ENCODE measurements at places on chromosomes 4 and X.

GRCh38 chrX:10048076-10048475 is 80.9 kb downstream of the CLDN34 start:
- no peak for DNase-seq

DNA sequence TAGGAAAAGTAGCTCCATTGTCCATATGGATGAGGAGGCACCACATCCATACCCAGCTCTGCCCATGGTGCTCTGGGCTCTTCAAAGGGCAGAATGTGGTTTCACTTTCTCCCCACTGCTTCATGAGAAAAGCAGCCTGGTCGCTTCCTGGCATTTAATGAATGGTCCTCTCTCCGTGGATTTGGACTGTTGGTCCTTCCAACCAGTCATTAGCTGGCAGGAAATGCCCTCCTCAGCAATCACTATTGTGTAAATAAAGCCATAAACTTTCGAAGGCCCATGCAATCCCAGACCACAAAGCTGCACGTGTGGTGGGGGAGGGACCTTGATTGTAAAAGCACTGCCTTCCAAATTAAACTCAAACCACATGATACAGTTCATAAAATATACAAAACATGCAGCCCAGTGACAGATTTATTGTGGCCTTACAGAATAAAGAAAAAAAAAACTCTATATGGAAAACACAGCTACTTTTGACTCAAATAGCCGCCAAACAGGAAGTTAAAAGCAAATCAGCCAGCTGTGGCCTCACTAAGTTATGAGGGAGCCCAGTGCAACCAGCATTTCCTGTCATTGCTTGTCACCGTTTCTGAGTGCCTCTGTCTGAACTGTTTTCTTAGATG is 8.1 kb downstream of the MBNL3 start:
- DNase-seq, result peak; percentile 56

DNA sequence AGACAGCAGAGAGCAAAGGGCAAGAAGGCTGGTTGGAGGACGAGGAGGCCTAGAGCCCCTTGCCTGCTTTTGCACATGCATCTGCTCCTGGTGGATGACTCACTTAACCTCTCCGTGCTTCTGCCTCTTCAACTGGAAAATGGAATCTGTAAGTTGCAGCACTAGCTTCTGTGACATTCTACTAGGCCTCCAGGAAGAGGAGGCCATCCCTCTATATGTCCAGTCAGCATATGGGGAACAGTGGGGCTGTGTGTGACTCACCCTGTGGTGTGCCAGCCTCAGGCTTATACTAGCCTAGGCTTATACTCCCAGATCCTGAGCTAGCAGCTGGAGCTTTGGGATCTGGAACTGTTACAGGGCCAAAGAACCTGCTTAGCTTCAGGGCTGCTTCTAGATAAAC is 36.0 kb downstream of the RTL9 start:
- DNase-seq, result no peak

- peak; percentile 12 for DNase-seq
These were observed 96.2 kb downstream of the UGT8 start for GRCh38 chr4:114694770-114695169.

GRCh38 chrX:49915361-49916222 is 6.8 kb upstream of the CLCN5 start:
- peak; percentile 63 for DNase-seq

DNA sequence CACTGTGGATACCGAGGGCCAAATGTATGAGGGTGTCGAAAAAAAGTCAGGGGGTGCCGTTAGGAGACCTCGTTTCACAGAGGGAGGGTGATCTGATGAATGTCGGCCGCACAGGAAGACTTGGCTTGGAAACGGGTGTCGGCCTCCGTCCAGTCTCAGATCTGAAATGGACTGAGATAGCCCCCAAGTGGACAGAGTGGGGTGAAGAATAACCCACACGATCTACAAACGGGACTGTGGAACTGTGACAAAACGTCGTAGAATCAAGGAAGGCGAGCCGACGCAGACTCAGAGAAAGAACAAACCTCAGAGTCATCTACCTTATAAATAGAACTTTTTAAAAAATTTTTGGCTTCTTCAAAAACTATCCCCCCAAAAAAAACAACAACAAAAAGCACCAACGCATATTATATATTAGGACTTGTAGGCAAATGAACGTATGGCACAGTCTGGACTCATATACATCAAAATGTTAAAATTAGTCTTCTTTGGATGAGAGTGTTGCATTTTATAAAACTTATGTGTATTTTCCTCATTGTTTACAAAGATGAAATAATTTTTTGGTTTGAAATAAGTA is 63.8 kb upstream of the IRF2 start:
- peak; percentile 85 for DNase-seq

GRCh38 chr4:91092398-91092980 is 965.3 kb downstream of the CCSER1 start:
- DNase-seq, result no peak

DNA sequence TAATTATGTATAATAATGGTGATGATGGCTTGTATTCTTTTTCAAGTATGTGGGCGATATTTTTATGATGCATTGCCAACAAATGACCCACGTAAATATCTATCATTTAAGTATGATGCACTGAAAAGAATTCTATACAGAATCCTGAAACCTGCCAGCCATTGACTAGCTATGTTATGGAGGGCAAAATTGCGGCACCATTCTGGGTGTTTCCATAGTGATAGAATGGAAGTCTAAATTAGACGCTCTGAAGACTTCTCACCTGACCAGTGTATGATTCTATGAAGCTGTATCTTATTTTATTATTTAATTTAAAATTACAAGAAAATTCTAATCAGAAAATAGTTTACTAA is 677 bp upstream of the CENPC start:
- DNase-seq, result no peak

GRCh38 chrX:107135965-107136307 is 17.3 kb upstream of the RBM41 start:
- no peak for DNase-seq

- DNase-seq, result no peak
These were observed 22.0 kb downstream of the RGS12 start for GRCh38 chr4:3314706-3315260.

- DNase-seq, result no peak
These were observed 164.0 kb downstream of the PRKX start for GRCh38 chrX:3549411-3549911.

DNA sequence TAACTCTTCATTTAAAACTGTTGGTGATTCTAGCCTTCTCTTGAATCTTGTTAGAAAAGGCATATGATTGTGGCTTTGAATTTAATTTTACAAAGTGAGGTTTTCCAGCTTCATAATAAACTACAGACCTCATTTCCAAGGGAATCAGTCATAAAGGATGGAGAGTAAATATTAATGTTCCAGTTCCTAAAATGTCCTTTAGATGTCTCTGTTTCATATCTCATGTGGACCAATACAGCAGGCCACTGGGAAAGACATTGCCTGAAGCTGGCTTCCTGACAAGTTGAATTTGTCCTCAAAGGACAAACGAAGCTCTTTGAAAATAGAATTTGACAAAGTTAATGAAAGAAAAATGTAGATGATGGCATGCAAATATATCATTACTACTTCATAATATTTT is 125.4 kb downstream of the ZNF330 start:
- DNase-seq, result peak; percentile 10

- DNase-seq, result no peak
These were observed 384.6 kb upstream of the IGFBP7 start for GRCh38 chr4:57494821-57495220.

- DNase-seq, result no peak
These were observed 236.4 kb upstream of the TTC29 start for GRCh38 chr4:147182041-147182440.

DNA sequence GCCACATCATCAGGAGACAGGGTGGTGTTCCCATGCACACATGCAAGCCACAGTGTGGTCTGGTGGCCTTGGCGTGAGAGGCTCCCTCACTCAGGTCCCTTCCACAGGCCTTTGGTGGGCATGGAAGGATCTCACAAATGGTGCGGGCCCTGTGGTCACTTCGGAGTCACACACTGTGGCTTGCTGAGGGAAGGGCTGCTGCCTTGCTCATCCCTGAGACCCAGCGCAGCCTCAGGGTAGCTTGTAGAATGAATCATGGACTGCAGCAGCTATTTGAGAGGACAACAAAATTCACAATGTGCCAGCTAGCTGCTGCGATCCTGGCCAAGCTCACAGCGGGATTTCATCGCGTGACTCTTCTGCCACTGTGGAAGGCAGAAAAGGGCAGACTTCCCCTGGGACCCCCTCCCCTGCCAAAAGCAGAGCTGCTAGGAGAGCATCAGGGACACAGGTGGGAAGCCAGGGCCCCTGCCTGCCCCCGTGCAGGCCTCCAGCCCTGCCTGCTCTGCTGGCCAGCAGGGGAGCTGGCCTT is 106.4 kb downstream of the ABLIM2 start:
- no peak for DNase-seq

GRCh38 chr4:127641524-127641923 is 8.8 kb downstream of the INTU start:
- DNase-seq, result no peak

DNA sequence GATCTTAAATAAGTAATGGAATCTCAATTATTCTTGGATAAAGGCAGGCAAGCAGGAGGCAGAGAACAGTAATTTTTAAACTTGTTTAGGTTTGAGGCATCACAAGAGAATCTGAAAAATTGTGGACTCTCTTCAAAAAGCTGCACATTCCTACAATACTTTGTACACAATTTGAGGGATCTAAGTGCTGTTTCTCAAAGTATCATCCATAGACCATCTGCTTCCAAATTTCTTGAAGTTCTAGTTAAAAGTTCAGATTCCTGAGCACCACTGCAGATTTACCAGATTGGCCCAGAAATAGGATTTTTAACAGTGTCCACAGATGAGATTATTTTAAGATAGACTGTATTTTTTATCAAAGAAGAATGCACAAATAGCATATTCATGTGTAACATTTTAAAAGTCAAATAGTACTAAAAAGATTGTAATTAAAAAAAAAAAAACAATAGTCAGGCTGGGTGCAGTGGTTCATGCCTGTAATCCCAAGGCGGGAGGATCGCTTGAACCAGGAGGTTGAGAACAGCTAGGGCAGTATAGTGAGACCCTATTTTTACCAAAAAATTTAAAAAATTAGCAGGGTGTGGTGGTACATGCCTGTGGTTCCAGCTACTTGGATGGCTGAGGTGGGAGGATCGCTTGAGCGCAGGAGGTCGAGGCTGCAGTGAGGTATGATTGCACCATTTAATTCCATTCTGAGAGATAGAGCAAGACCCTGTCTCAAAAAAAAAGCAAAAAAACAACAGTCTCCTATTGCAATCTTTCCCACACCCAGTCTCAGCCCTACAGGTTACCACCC is 14.2 kb upstream of the FNIP2 start:
- no peak for DNase-seq

DNA sequence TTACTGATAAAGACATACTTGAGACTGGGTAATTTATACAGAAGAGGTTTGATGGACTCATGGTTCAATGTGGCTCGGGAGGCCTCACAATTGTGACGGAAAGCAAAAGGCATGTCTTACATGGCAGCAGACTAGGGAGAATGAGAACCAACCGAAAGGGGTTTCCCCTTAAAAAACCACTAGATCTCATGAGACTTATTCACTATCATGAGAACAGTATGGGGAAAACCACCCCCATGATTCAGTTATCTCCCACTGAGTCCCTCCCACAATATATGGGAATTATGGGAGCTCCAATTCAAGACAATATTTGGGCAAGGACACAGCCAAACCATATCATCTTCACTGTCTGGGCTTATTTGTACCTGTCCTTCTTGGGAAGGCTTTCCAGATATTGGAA is 22.8 kb upstream of the MUC7 start:
- DNase-seq, result no peak

DNA sequence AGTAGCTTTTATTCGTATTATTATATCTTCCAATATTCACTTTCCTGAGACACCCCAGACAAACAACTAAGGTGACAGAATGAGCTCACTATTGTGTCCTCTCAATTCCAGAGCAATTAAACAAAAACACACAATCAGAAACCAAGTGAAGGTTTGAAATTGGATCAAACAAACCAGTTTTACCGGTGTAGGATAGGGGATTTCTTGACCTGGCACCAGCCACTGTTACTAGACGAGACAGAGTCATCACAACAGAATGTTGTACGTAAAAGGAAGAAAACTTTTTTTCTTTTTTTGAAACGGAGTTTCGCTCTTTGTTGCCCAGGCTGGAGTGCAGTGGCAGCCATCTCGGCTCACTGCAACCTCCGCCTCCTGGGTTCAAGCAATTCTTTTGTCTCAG is 43.7 kb downstream of the LDOC1 start:
- DNase-seq, result no peak

GRCh38 chr4:25351777-25352416 is 25.2 kb upstream of the ANAPC4 start:
- no peak for DNase-seq

GRCh38 chr4:119897260-119897659 is 169.4 kb downstream of the MAD2L1 start:
- DNase-seq, result no peak

GRCh38 chr4:160406263-160406825 is 1303.5 kb downstream of the RAPGEF2 start:
- no peak for DNase-seq

- no peak for DNase-seq
These were observed 79.1 kb downstream of the AMOT start for GRCh38 chrX:112761242-112762207.

DNA sequence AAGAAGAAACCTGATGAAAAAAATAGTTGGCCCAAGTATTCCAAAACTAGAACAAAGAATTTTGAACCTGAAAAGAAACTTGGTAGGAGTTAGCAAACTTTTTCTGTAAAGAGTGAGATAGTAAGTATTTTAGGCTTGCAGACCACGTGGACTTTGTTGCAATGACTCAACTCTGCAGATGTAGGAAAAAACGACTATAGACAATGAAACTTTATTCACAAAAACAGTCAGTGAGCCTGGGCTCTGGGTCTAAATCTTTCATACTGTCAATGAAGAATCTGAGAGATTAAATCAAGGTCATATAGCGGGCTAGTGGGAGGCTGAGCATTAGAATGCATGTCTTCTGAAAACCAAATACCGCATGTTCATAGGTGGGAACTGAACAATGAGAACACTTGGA is 23.0 kb downstream of the SH3D19 start:
- DNase-seq, result no peak

DNA sequence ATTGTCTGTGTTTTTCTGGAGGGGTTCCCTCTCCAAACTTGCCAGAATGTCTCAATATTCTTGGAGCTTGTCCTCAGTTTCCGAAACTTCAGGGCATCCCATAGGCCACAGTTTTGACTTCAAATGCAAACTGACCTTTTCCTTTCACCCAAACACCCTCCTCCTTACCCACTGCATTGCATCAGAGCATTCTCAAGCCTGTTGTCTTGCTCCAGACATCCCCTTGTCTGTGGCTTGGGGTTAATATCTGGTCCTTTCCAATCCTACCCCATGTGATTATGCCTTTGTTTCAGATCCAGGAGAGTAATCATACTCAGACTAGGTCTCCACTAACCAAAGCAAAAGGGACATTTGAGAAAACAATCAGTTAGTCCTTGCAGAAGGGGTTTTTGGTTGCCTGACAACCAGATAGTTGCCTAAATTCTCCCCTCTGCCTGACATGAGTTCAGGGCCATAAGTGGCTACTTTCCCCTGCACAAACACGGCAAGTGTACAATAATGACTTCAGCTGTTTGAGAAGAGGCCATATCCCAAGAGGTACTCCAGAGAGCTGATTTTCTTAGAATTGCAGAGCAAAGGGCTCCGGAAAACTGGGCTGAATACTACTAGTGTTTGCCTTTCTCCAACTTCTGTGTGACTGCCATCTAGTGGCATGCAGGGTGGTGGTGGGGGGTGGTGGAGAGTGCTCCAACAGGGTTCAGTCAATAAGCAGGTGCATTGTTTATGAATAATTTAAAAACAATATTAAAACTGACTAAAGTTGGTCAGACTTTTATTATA is 130.2 kb downstream of the CHRDL1 start:
- DNase-seq, result peak; percentile 0

- no peak for DNase-seq
These were observed 199.2 kb downstream of the RASL11B start for GRCh38 chr4:53061091-53061850.

All from CD4-positive, alpha-beta T cell treated with Interleukin-10 for 1 hour (primary cell).